ENCODE measurements at places on chromosomes 13 and 19.

DNA sequence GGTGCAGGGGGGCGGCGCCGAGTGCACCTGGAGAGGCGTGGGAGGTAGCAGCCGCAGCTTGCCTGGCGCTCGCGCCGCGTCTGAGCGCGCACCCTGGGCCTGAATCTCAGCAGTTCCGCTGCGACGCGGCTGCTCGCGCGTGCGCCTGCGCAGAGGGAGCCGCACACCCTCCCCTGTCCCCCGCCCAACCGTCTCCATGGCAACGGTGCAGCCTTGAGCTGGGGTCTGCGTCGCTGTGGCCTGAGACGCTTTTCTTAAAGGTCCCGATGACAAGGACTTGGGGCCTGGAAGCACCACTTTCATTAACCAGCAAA is at the start of gene PNMA8B:
TSS of gene PNMA8B (minus strand) at position 82 of the 314 bp plus-strand sequence. CDS start 402 bp downstream, outside the sequence.
- peak; percentile 98 for DNase-seq

GRCh38 chr13:30314562-30314961 is 7.2 kb upstream of the KATNAL1 start:
- no peak for DNase-seq

- no peak for DNase-seq
Observed at GRCh38 chr13:40776681-40777165, 5.7 kb upstream of the MRPS31 start.

DNA sequence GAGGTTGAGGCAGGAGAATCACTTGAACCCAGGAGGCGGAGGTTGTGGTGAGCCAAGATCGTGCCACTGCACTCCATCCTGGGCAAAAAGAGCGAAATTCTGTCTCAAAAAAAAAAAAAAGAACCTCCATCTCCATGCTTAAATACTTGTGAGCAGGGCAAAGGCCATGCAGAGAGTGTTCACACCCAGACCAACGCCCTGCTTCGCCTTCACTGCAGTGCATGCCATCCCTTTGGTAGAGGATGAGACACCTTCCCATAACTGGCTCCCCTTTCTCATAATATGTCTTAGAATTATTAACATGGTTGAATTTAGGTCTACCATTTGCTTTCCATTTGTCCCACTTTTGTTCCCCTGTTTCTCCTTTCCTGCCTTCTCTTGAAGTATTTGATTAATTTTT is 15.4 kb downstream of the BBC3 start:
- no peak for DNase-seq

DNA sequence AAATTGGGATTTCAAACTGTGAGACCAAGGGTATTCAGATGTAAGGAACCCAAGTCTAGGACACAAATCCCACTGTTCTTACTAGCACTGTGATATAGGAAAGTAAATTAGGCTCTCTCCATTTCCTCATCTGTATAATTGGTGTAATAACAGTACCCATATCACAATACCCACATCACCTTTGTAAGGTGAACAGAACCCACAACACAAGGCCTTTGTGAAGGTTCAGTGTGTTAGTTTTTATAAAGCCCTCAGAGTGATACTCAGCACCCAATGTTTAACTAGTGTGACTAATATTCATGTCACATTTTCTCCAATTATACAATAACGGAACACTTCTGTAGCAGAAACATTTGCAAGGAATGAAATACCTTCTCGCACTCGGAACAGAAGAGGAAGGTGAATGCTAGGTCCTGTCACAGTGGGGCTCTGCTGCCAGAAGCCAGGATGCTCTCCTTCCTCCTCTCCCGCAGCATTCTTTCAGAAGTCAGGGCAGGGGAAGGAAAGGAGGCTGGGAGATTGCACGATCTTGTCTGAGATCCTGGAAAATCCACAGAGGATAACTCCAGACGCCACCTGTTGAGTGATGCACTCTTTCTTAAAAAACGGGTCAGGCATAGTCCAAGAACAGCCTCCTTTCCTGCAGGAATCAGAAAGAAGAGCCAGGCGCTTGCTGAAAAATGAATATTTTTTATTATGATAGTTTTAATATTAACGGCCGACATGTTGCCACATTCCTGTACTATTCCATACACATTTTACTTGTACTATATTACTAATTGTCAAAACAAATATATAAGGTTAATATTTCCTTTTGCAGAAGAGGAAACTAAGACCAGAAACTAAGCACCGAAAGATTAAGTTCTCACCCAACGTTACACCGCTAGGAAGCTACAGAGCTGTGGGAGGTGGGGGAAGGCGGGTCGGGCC is 762 bp downstream of the ZNF45 start:
- peak; percentile 6 for DNase-seq

GRCh38 chr13:25836574-25837336 is 215.1 kb downstream of the SHISA2 start:
- DNase-seq, result no peak

DNA sequence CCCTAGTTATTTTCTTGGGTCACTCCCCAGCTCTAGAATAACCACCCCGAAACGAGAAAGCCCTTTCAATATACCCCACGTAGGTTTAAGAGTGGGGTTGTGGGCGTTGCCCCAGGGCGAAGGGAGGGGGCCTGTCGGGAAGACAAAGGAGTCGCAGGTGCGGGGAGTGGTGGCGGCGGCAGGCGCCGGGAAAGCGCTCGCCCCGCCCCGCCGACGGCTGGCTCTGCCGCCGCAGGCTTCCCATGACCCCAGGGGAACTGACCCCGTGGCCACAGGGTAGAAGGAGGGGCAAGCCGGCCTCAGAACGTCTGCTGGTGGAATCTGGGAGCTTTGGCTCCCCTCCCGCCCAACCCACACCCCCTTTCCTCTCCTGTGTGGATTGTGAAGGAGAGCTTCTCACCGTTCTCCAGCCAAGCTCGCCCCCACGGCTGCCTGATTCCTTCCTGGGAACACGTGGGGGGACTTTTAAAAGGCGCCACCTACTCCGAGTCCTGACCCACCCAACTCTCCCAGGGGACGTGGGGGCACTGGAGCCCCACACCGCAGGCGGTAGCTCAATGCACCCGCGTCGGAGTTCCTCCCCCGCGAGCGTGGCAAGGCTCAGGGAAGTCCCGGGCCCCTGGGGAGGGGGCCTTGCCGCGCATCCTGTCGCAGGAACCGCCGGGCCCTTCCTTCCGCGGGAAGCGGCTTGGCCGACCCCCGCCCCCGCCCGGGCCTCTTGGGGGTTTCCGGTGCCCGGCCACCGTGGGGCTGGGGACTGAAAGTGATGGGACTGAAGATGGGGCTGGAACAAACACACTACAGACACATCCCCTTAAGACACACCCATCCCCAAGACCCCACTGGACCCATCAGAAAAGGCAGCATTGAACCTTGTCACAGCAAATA is 5.5 kb downstream of the IER2 start:
- DNase-seq, result peak; percentile 93

- no peak for DNase-seq
Observed at GRCh38 chr13:96816261-96816660, 178.0 kb downstream of the OXGR1 start.

GRCh38 chr19:45249261-45250033 is 1.6 kb upstream of the MARK4 start:
- DNase-seq, result no peak

DNA sequence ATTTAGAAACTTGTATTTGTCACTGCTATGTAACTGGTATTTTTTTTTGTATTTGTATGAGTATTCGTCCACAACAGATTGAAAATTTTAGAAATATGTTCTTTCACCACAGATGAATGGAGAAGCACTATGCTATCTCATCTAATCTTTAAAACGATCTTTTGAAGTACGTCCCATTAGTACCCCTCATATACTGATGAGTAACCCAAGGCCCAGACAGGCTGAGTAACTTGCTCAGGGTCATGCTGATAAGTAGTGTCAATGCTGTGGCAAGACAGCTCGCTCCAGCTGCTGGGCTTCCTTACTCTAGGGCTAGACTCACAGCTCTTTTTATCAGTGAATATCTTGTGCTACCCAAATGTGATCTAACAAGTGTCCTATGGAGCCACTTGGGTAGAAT is 154.2 kb downstream of the SUCLA2 start:
- DNase-seq, result no peak

- peak; percentile 72 for DNase-seq
Observed at GRCh38 chr19:13460045-13460444, 46.2 kb downstream of the CACNA1A start.

DNA sequence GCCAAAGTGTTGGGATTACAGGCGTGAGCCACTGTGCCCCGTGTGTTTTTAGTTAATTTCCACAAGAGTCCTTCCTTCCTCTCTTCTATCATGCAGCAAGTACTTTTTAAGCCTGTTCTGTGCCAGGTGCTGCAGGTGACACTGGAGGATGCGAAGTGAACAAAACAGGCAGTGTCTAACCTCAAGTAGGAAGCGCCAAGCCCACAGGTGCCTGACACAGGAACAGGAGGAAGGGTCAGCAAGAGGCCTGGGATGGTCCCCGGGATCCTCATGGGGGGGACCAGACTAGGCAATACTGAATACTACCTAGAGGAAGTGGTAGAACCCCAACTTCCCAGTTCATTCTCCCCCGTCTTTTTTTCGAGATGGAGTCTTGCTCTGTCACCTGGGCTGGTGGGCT is 1.8 kb upstream of the CALR start:
- DNase-seq, result no peak

- DNase-seq, result no peak
Observed at GRCh38 chr13:101982903-101983302, 418.9 kb downstream of the FGF14 start.

DNA sequence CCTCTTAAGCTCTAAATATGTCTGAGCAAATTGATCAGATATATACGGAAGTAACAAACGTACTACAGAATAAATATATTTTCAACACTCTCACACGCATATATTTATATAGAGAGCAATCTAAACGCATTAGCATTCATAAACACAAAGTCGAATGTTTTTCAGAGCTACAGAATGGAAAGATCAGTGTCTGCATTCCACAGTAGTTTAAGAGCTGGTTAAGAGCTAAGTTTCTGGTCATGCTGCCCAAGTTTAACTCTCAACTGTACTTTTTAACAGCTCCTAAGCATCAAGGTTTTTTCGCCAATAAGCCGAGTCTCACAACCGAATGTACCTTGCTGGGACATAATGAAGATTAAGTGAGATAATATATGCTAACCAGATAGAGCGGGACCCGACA is 36.7 kb upstream of the RAP2A start:
- DNase-seq, result no peak

DNA sequence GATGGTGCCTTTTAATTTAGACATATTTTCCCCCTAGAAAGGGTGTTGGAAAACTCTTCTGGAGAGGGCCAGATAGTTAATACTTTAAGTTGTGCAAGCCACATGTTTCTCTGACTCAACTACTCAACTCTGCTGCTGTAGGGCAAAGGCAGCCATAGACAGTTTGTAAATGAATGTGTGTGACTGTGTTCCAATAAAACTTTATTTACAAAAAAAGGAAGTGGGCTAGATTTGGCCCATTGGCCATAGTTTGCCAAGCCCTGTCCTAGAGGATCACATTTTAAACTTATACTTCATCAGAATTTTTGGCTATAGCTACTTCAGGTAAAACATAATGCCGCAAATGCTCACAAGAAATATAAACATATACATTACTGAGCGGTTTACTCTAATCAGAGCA is 306.3 kb upstream of the MAB21L1 start:
- no peak for DNase-seq

DNA sequence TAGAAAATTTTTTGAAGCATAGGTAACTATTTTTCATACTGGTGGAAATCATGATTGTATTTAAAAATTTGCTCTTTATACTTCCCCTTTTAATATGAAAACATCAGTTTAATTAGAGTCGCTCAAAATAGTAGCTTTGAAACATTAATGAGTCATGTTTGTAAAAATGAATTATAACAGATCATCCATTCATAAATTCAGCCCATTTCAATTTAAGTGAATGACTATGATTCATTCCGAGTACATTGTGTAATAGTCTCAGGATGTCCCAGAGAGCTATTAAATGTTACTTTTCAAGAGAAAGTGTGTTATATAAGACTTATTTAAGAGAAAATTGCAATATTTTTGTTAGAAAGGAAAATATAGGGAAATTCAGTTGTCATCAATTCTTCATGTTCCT is 111.0 kb downstream of the FNDC3A start:
- no peak for DNase-seq

- DNase-seq, result peak; percentile 76
Observed at GRCh38 chr19:34336781-34337271, 28.2 kb upstream of the GPI start.

- DNase-seq, result peak; percentile 32
Observed at GRCh38 chr13:92218615-92219014, 820.2 kb downstream of the GPC5 start.

DNA sequence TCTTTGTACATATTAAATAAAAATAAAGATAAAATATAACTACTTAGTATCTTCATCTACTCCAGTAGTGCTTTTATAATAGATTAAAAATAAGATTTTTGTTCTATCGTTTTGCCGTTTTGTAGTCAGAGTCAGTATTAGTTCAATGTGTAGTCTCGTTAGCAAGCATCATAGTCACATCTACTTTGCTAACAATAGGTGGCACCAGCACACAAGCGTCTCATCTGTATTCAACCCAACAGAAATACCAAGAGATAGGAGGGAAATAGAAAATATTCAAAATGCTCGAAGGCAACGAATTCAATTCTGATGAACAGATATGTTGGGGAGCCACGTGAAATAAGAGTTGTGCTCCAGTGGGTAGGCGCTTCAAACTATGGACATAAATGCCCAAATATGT is 21.4 kb upstream of the MICU2 start:
- DNase-seq, result peak; percentile 53

- no peak for DNase-seq
Observed at GRCh38 chr19:30744741-30745475, 372.7 kb downstream of the ZNF536 start.

- DNase-seq, result no peak
Observed at GRCh38 chr19:30637926-30638325, 265.7 kb downstream of the ZNF536 start.

- DNase-seq, result peak; percentile 43
Observed at GRCh38 chr13:97268772-97269171, 46.6 kb downstream of the MBNL2 start.

DNA sequence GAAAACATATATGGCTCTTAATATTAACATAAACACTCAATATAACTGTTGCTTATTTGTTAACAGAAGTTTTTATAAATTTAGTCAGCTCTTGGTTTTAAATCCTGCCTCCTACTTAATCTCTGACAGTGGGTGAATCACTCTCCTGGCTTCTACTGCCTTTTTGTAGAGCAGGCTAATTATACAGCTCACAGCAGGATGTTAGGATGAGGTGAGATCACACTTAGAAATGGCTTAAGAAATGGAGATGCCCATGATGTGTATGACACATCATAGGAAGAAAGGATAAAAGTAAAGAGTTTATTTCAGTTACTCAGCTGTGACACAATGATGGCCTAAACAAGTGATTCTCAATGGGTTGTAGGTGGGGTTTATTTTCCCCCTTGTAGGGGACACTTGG is 345.6 kb downstream of the SPRY2 start:
- no peak for DNase-seq

DNA sequence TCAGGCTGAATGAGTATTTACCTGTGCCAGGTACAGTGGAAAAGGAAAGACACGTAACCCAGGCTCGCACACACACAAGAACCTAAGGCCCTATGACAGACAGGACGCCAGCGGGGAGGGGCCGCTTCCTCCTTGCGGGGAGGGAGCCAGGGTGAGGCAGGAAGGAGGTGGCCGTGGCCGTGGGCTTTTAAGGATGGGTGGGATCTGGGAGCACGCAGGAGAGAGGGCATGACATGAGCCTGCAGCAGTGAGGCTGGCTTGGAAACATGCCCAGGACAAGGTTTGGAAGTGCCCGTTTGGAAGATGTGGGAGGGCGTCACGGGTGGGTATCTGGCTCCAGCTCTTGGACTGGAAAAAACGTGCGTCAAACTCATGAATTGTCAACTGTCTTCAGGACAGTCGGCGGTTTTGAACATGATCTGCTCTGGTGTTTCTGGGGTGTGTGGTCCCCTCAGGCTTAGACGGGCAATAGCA is 20.1 kb downstream of the SH3GL1 start:
- no peak for DNase-seq

All from GM23338 (cell line).